ENCODE measurements at places on chromosomes 2 and 18. TPM values are rescaled to one million over a fixed set of nuclear protein-coding genes. Genes with fewer than 3 reads are reported as not detected.

The DSC3 gene
- total RNA-seq = under 0.01 TPM

The MAPK4 gene
- total RNA-seq = not detected

The EIF2AK3 gene
- total RNA-seq = 19.9 TPM

The LRATD1 gene
- total RNA-seq = 0.12 TPM

The SKOR2 gene
- total RNA-seq = not detected

The EIF2AK2 gene
- total RNA-seq = 30.9 TPM

The OTOS gene
- total RNA-seq = not detected

The DLX1 gene
- 7.8 TPM for total RNA-seq

The INPP5D gene
- total RNA-seq = 0.24 TPM

The KCNS3 gene
- total RNA-seq = 44.5 TPM

The SGPP2 gene
- total RNA-seq = 0.10 TPM

The MGAT5 gene
- 31.0 TPM for total RNA-seq

The BMP10 gene
- not detected for total RNA-seq

The ALLC gene
- not detected for total RNA-seq

GRCh38 chr2:209579230-209579749 is 155.4 kb downstream of the MAP2 start:
- peak; percentile 41 for DNase-seq

- peak; percentile 39 for DNase-seq
These were observed 128.5 kb downstream of the KCNE4 start for GRCh38 chr2:223180463-223180862.

GRCh38 chr2:208256192-208256782 is 1.4 kb upstream of the IDH1 start:
- DNase-seq = peak; percentile 24

DNA sequence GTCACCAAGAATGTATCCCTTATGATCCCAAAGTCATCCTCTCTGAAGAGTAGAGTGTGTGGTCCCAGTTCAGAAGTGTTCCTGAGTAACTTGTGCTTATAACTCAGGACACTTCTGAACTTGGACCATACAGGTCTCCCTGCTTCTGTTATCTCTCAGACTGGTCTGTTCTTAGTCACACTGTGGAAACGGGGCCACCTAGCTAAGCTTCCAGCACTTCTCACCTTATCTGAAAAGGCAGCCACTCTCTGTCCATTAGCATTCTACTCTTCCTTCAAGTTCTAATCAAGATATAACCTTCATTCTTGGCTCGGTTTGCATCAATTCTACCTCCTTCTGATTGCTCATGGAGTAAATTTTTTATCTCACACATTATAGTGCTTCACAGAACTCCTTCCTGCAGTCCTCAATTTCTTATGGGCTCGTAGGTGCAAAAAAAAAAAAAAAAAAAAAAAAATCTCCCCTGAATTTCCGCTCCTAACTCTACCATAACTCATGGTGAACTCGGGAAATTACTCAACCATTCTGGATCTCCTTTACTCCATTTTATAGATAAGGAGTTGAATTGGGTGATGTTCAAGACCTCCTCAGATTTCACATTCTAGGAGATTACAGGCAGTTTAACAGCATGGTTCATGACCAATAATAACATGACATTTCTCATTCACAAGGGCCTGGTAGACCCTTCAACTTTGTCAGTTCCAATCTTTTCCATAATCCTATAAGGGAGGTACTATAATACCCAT is 108.4 kb downstream of the TACR1 start:
- no peak for DNase-seq

- DNase-seq = no peak
These were observed 6.0 kb downstream of the GATA6 start for GRCh38 chr18:22175346-22175745.

- no peak for DNase-seq
These were observed 311.9 kb downstream of the GBX2 start for GRCh38 chr2:235856151-235856854.

GRCh38 chr2:216281876-216282275 is 90.4 kb downstream of the MARCHF4 start:
- no peak for DNase-seq

DNA sequence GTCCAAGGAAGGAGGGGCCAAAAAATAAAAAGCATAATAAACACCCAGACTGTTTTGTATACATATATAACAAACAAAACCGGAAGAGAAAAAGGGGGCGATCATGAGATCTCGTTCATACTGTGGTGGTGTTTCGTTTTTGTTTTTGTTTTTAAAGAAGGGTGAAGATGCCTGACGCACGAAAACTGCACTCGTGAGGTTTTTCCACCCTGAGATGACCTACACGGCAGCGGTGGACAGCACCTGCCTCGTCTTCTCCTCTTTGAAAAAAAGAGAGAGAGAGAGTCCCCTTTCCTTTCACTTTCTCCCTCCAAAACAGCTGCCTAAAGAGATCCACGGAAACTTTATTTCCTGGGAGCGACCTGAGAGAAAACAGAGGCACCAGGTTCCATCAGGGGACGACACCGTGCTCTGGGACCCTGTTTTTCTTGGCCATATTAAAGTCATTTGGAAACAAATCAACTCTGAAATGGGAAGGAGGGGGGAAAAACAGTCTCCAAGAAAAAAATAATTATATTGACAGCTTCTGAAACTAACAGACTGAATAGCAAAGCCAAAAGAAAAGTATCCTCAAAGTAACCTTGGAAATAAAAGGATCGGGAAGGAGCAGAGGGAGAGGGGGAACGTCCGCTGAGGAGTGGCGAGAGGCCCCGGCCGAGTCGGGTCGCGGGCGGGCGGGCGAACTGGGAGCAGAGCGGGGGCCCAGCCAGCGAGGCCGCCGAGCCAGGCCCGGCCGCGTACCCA is 3.5 kb downstream of the POU3F3 start:
- DNase-seq = no peak

GRCh38 chr2:121902171-121902591 is 146.7 kb downstream of the TSN start:
- DNase-seq = peak; percentile 87

DNA sequence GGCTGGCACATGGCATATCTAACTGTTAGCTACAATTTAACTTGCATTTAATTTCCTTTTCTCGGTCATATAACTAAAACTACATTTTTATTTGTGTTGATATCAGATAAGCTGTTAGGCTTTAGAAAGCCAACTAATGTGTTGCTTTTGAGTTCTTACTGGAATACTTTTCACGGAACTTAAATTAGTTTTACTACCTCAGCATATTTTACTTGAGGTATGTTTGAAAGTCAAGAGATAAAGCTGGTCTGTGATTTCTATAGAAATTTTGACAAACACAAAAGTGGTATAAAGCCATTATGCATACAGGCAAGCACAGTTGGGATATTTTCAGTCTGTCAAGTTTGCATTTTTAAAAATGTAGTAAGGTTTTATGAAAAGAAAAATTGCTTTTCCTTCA is 162.6 kb downstream of the ZNF804A start:
- DNase-seq = no peak

DNA sequence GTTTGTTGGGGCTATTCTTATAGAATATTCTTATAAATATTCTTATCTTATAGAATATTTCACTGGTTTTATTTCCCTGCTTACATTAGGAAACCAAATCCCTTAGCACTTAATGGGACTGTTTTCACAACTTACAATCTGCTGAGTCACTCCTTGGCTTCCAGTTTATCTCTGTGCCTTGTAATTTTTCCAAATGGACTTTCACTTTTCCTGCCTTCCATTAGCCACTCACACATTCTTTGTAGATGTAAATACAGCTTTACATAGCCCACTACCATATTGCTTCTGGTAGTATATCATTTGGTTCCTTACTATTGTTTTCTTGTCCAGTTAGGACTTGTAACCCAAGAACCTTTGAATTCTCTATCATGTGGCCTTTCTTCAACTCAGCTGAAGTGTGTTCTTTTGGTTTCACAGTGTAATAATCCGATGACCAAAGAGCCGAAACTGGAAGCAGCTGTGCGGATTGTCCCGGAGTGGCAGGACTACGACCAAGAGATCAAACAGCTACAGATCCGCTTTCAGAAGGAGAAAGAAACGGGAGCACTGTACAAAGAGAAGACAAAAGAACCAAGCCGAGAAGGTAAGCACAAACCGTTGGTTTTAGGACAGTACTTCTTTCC is 96.1 kb downstream of the UGGT1 start:
- peak; percentile 76 for DNase-seq

DNA sequence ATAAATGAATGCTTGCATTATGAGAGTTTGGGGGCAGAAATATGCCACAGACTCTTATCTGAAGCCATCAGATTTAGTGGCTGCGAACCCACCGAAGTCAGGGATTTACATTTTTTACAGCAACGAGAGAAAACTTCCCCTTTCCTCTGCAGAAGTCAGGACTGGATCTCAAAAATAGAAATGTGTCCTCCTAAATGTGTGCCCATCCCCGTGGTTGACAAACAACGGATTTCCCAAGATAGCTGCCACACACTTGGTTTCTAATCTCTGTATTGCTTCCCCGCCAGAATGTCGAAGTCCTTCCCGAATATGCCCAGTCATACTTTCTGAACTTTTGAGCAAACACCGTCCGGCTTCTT is 879 bp upstream of the ADAM23 start:
- DNase-seq = no peak

GRCh38 chr18:13221869-13222855 is 3.6 kb downstream of the LDLRAD4 start:
- DNase-seq = no peak

DNA sequence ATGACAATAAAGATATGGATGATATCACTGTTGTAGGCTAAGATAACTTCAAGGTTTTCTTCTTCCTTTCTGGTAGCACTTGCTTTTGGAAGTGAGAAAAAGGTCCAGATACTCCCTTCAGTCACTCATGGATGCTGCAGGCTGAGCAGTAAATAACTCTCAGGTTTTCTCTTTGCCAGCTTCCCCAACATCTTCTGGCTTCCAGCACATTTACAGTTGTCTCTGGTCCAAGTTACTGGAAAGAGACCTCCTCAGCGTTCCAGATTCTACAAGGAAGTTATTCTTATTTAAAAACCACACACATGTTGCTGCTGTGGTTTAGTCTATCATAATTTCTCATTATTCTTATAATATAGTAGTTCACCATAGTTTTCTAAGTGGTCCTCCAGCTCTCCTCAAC is 383.4 kb downstream of the PLCL1 start:
- DNase-seq = no peak

DNA sequence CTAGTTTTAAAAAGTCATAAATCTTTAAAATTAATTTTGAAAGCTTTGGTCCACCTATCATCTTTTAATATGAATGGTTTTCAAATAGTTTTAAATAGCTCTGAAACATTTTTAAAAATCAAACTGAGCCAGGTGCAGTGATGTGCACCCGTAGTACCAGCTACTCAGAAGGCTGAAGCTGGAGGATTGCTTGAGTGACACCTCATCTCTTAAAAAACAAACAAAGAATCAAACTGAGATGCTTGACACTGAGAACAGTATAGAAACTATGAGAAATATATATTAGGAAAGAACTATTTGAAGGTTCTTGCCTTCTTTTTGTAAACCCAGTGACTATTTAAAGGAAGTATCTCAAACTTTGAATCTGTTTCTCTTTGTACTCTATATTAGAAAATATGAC is 67.4 kb downstream of the BARD1 start:
- DNase-seq = no peak

DNA sequence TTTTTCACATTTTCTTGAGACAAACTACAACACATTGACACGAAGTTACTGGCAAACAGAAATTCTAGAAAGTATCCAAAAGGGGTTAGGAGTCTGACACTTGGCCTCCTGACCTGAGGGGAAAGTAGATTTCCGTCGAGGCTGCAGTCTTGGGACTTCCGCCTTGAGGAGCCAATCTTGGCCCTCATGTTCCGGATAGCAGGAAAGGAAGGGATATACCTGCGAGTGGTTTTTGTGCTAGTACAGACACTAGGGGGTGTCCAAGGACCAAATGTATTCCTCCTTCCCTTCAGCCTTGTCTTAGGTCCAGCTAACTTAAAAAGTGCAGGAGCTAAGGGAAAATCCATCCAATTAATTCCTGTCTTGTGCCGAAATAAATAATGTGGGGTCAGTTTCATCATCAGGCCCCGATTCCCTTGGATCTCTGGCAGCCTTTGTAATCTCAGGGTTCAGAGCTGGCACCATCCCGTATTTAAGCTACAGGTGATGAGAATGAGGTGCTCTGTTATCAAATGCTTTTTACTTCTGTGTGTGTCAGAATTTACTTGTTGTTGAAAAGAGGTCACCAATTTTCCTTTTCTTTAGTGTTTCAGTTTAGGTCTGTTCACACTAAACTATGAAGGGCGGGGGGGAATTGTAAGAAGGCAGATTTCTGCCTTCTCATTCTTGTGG is 330.2 kb upstream of the FANCL start:
- peak; percentile 26 for DNase-seq

DNA sequence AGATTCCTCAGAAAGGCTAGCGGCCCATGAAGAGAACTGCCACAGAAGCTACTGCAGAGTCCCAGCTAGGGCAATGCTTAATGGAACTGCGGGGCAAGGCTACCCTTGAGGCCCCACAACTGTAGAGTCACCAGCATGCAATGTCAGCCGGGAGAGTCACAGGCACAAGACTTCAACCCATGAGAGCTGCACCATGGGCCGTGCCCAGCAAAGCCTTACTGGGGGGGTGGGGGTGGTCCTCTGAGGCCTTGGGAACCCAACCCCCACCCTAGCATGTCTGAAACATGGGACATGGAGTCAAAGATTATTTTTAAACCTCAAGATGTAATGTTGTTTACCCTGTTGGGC is 20.2 kb downstream of the DPP4 start:
- DNase-seq = no peak

DNA sequence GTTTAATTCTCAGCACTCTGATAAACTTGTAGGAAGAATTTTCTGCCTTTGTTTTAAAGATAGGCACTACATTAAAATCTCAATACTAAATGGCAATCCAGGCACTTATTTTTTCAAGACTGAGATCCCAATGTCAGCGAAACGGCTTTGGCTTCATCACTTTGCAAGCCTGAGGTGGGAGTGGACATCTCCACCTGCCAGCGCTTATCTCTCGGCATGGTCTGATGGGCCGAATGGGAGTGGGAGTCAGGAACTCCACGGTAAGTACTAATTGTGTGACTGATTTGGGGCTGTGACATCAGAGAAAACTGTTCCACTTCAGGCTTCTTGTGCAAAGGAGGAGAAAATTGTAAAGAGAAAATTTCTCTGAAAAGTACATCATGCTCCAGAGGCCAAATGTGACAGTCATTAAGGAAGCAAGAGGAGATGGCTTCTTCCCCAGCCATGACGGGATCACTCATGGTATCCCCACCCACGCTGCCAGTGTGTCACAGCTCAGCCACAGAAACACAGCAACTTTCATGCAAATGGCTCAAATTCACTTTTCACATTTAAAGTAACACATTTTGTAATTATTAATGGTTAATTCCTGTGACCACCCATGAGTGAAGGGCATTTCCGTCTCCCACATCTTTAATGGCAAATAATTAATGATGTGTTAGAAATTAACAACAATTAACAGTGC is 385.5 kb upstream of the HNRNPA3 start:
- no peak for DNase-seq

- DNase-seq = no peak
These were observed 205.8 kb upstream of the NCKAP5 start for GRCh38 chr2:133773854-133774653.

- DNase-seq = no peak
These were observed 151.4 kb downstream of the SNTG2 start for GRCh38 chr2:1101982-1102590.

Measured in RPMI7951 (cell line).